Right forelimb (tissue), 1 donor: ENCODE measurements at places on chromosomes 7 and 10.

- peak; percentile 54 for DNase-seq
Measured at GRCh38 chr7:28329661-28330363, 82.5 kb upstream of the CREB5 start.

GRCh38 chr10:124152139-124153022 is 59.0 kb upstream of the CHST15 start:
- DNase-seq: no peak

DNA sequence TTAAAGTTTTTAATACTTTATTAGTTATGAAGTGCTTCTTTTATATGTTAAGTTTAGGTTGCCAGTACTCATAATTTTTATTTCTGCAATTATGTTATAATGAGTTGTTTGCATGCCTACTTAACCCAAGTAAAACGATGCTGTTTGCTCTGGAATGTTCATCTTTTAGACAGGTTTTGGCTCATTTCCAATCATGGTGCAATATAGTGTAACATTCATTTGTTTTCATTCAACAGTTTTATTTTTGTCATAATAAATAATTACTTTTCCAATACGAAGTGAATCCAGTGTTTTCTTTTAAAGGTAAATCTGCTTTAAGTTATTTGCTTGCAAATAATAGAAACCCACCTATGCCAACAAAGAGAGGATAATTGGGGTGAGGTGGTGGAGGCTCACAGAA is 22.1 kb downstream of the ARL5B start:
- no peak for DNase-seq

- DNase-seq: peak; percentile 3
Measured at GRCh38 chr7:128877756-128878120, 15.1 kb downstream of the ATP6V1F start.

GRCh38 chr7:45687721-45688120 is 113.6 kb downstream of the ADCY1 start:
- no peak for DNase-seq

GRCh38 chr10:18204039-18204835 is 64.0 kb downstream of the CACNB2 start:
- DNase-seq: no peak

DNA sequence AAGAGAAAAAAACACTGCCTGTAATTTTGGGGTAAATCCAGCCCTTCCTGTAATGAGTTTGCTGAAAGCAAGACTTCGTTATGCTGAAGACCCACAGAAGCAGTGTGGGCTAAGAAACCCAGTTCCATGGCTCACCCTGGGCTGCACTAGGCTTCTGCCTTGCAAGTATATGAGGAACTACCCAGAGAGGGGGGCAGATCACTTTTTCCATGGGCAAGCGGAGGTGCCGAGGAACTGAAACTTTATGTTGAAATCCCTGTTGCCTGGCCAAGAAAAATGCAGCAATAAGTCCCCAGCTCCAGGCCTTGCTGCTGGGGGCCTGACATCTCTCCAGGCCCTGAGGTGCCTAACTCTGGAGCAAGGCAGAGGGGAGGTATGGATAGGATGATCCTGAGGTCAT is 8.5 kb downstream of the RASSF4 start:
- peak; percentile 53 for DNase-seq

- no peak for DNase-seq
Measured at GRCh38 chr10:118107541-118107940, 60.8 kb upstream of the RAB11FIP2 start.

GRCh38 chr10:5376450-5376849 is 11.7 kb downstream of the UCN3 start:
- DNase-seq: no peak

GRCh38 chr10:28930514-28931495 is 253.5 kb downstream of the BAMBI start:
- no peak for DNase-seq

DNA sequence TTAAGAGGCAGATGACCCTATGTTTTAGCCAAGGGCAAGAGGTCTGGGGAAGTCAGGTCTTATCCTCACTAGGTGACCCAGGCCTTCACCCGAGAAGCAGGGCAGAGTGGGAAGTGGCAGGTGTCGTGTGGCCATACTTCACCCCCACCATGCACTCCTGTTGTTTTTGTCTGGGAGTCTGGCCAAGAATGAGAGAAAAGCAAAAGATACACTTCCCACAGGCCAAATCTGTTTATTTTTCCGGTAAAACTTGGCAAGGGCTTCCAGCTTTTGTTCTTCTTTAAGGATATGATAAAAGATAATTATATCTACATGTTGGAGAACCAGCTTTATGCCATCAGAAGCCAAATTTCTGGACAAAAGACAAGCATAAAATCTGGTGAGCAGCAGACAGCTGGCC is 137.4 kb upstream of the CDC14C start:
- DNase-seq: no peak

GRCh38 chr7:21656796-21657195 is 114.0 kb downstream of the DNAH11 start:
- no peak for DNase-seq

- peak; percentile 61 for DNase-seq
Measured at GRCh38 chr10:10677479-10677878, 340.2 kb upstream of the CELF2 start.

DNA sequence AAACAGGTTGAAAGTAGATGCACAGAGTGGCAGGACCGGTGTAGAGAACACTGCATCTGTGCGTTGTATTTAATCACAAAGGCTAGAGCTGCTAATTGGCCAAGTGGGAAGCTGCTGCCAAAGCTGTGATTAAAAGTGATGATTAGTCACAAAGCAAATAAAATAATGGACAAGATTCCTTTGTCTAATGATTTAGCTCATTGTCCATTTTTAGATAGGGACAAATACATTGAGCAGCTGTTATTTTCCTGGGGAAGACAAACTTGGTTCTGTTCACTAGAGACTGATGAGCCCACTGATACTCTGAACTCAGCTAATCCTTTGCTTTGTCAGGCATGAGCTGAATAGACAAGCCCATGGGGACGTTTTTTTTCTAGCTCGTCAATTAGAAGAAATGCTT is 19.7 kb downstream of the UBE3C start:
- no peak for DNase-seq

DNA sequence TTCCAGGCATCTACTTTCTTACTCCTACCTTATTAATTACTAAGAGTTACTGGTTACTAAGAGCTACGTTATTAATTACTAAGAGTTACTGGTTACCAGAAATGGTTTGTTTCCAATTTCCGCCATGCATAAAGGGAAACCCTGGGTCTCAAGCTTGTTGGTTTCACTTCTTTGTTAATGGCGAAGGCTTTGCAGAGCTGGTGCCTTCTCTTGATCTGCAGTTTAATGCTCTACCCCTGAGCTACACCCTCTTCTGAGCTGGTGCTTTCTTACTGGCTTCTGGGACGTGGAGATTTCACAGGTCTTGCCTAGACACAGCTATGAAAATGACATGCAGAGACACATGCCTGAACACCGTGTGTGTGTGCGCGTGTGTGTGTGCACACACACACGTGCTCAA is 560 bp downstream of the CPA4 start:
- DNase-seq: no peak

GRCh38 chr7:112260911-112261310 is 54.4 kb downstream of the ZNF277 start:
- no peak for DNase-seq

DNA sequence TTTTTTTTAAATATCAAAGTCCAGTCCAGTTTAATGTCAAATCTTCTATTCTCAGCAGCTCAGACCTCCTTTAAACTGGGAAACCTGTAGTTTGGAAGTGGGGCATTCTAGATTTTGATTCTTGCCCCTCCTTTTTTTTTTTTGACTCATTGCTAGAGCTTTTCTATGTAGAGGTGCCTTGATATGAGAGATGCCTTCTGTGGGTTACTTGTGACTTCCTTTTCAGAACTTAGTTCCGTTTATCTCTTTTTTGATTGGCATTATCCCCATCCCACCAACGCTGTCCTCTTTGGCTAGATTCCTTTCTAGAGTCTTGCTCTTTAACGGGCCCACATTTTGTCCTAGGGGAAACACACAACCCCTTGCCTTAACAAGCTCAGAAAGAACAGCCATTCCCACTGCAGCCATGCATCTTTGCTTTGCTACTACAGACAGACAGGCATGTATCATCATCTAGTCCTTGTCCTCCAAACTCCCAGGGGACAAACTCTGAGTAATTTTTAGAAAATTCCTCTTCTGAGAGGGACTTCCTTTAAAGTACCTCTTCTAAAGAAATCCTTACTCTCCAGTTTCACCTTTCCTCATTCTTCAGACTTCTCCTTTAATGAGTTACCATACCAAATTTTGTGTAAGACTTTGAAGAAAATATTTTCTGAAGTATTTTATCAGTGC is 153.6 kb downstream of the PHF14 start:
- no peak for DNase-seq

GRCh38 chr7:132654150-132654549 is 77.9 kb upstream of the PLXNA4 start:
- no peak for DNase-seq

DNA sequence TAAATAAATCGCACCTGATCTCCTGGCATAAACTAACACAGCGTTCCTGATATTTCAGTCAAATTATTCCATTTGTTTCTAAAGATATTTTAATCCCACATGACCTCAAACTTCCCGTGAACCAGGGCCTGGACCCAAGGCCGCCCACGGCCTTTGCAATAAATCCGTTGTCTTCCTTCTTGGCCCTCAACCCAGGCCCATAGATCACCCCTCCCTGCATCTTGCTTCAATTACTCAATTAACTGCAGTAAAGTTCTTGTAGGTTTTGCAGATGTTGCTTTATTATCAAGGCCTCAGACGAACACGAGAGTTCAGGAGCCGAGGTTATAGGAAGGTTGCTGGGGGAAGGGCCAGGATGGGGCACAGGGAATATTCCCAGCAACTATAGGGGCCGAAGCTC is 249.4 kb downstream of the RAB11FIP2 start:
- DNase-seq: no peak

DNA sequence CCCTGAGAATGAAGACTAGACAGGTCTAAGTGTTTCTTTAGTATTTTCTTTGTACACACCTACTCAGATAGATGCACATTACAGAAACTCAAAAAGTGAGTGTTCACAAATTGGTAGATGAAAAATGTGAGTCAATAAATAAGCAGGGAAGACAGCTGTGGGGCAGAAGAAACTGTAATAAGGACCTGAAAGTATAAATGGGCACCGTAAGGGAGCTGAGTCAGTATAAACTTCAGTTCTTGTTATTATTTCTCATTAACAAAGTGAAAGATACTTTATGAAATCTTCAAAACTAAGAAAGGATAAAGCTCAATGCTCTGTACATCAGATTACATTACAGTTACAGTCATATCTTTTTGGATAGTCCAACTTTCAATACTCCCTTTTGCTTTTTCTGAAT is 2.5 kb downstream of the MTPN start:
- no peak for DNase-seq

- no peak for DNase-seq
Measured at GRCh38 chr7:915291-916218, 38.9 kb downstream of the ADAP1 start.

GRCh38 chr7:41943094-41943577 is 240.2 kb upstream of the INHBA start:
- DNase-seq: peak; percentile 92

DNA sequence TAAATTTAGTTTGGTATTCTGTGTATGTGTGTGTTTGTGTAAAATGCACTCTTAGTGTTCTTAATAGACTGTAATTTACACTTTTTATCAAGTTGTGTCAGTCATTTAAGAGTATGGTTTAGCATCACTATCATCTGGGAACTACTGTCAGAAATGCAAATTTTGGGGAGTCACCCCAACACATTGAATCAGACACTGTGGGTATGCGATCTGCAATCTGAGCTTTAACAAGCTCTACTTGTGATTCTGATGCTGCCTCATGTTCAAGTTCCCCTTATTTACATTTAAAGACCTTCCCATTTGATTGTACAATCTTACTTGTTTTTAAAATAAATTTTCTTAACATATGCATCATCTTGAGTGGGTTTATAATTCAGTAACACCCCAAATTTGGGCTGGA is 218.1 kb upstream of the FOXP2 start:
- DNase-seq: no peak

DNA sequence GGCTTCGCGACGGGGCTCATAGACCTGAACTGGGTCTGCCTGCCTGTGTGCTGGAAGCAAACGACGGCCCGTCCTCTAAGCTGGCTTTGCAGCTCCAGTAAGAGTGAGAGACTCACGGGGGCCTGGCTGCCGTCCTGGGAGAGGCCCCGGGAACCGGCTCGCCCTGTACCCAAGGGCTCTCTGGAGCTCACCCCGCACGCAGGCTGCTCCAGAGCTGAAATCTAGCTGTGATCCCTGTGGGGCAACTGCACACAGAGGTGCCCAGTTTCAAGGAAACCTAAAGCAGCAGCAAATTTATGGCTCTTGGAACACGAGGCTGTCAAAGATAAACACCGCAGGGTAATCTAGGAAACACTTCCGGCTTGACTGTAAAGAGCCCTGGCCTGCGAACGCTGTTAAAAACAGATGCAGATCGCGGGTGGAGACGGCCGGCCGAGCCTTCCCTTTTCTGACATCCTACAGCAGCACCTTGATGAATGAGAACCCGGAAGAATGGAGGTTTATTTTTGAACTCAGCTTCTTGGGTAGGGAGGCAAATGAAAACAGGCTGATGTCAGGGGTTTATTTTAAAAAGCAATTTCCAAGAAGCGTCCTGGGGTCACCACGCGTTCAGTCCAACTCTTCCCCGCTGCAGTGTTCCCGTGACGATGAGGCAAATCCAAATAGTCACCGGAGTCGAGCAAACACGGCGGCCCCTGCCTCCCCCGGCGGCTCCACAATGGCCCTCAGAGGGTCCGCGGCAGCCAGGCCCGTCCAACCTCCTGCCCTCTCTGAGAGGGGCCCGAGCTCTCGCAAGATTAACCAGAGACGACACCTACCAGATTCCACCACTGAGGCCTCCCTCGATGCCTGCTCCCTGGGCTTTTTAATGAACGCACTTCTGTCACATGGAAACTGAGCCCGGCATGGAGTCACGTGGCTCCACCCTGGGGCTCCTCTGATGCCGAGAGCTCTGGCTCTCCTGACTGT is 29.6 kb downstream of the AMZ1 start:
- DNase-seq: peak; percentile 66

DNA sequence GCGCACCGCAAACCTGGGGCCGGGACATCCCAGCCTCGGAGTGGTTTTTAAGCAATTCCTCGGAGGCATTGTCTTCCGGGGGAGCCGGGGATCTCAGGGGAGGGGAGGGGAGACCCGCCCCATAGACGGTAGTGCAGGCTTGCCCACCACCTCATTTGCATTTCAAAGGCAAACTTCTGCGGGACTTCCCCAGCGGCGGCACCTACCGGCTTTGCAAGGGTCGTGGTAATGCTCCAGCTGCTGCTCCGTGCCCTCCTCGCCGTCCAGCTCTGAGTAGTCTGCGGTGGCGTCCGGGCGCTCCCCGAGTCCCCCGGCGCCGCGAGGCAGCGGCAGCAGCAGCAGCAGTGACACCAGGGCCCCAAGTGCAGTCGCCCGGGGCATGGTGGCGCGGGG is 425 bp downstream of the TLL2 start:
- DNase-seq: no peak

DNA sequence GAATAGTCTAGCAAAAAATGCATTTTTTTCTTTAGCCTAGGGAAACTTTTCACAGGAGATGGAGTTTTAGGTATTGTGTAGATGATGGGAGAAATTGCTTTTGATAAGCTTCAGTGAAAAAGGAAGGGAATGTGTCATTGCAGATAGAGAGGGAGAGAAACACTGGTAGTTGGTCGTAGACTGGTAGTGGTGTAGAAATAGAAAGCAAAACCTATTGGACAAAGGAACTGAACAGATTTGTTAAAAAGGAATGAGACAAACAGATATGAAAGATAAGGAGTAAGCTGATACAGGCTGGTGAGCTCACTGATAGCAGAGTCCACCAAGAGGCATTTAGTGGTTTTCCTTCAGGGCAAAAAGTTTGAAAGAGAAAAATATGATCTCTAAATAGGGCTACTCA is 94.3 kb downstream of the ZEB1 start:
- DNase-seq: no peak

GRCh38 chr7:13282377-13282980 is 595.0 kb downstream of the ARL4A start:
- DNase-seq: no peak
